ENCODE measurements at places on chromosomes 5 and 9.

- no peak for DNase-seq
These were observed 26.7 kb upstream of the ZNF300 start for GRCh38 chr5:150931368-150931965.

DNA sequence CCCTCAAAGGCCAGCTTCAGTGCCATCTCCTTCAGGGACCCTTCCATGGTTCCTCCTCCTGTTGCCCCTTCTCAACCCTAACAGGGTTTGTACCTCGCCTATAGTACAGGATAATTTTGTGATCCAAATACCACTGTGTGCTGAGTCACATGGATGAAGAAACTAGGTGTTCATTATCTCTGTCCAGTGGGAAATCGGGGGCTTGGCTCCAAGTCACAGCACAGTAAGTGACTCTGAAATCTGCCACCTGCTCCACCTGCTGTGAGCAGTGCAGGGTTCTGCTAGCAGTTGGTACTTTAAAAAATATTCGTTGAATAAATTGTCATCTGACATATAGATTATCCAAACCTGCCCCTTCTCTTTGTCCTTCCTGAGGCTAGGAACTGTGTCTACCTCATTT lies 123.2 kb upstream of the OTULINL start:
- no peak for DNase-seq

DNA sequence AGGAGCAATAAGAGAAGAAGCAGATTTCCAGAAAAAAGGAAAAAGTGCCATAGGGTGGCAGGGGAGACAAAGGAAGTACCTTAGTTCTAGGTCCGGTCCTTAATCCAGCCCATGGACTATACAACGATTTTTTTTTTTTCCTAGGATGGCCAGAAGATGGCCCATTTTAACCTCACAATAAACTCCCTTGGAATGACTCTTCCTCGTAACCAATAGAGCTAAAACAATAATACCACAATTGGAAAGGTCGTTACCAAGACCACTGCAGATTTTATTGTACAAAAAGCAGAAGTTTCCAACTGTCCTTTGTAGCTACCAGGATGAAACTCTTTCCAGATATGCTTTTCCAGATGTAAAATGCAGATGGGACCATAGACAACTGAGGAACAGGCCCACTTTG lies 34.4 kb upstream of the SSBP2 start:
- DNase-seq, result no peak

- no peak for DNase-seq
These were observed 51.0 kb upstream of the SUSD1 start for GRCh38 chr9:112226091-112226490.

GRCh38 chr5:95365302-95366095 lies 25.7 kb upstream of the FAM81B start:
- no peak for DNase-seq

GRCh38 chr5:81337803-81338202 lies 36.4 kb downstream of the ZCCHC9 start:
- no peak for DNase-seq

DNA sequence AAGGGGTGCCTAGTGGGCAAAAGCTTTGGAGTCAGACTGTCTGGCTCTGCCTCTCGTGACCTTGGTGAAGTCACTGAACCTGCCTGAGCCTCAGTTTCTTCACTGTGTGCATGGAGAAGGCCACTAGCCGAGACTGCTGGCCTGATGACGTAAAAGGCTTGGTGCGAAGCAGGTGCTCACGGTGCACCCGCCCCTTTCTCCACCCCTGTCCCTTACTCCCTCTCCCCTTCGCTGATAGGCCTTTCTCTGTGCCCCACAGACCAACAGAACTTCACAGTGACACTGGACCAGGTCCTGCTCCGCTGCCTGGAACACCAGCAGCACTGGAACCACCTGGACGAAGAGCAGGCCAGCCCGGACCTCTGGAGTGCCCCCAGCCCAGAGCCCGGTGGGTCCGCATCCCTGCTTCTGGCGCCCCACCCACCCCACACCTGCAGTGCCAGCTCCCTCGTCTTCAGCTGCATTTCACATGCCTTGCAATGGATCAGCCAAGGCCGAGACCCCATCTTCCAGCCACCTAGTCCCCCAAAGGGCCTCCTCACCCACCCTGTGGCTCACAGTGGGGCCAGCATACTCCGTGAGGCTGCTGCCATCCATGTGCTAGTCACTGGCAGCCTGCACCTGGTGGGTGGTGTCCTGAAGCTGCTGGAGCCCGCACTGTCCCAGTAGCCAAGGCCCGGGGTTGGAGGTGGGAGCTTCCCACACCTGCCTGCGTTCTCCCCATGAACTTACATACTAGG lies 10.4 kb downstream of the FPGS start:
- DNase-seq, result no peak

DNA sequence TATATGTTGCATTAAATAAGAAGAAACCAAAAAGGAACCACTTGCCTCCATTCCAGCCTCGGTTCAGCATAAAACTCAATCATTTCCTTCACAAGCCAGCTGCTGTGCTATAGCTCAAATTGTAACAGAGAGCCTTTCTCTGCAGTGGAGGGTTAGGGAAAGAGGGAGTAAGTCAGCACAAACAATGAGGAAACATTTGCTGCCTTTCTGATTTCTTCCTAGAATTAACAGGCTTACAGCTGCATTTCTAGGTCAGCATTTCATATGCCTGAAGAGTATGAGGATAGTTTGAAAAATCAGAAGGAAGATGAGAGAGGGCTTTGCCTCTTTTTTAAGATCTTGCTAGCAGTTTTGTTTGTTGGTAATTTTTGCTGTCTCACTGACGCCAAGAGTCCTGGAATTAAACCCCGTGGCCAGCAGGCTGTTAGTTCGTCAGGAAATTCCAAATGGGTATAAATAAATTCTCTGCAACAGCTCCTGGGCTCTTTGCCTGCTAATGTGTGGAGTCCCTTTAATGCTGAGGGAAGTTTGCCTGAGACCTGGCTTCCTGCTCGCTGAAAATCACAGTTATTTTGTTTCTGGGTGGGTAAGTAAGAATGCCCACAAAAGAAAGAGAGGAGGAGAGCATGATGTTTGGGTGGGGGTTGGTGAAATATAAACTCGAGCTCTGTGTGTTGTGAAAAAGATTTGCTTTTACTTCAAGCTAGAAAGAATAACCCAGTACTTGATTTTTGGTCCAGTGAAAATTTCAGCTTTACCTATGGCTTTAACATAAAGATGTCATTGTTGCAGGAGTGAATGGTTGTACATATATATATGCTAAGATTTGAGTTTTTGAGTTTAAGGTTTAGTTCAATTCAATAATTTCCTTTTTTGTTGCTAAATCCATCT lies 148.1 kb upstream of the DMRT1 start:
- DNase-seq, result no peak

DNA sequence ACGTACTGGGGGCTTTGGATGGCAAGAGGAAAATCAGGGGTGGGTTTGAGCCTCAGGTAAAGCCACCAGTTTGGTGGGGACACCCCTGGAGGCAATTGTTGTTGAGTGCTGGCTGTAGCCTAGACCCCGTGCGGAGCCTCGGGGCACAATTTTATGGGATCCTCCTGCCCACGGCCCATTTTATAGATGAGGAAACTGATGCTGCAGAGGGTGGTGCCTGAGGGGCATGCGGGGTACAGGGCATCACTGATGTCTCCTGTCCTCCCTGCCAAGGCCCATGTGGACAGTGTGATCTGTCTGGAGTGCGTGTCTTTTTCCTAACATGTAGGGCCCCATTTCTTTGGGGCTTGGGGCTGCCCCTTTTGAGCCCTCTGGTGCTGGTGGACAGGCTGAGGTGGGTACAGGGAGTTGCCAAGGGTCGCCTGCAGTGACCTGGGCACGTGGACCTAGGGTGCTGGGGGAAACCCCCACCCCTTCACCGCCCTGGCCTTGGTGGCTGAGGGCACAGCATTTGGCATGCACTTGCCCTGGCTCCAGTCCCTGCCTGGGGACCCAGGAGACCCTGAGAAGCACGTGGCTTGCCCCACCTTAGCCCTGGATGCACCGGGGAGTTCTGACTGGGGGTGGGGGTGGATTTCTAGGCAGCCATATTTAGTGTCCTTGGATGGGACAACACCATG lies 22.1 kb downstream of the WNK2 start:
- DNase-seq, result no peak

GRCh38 chr5:129065721-129066120 lies 28.8 kb upstream of the ISOC1 start:
- DNase-seq, result no peak

DNA sequence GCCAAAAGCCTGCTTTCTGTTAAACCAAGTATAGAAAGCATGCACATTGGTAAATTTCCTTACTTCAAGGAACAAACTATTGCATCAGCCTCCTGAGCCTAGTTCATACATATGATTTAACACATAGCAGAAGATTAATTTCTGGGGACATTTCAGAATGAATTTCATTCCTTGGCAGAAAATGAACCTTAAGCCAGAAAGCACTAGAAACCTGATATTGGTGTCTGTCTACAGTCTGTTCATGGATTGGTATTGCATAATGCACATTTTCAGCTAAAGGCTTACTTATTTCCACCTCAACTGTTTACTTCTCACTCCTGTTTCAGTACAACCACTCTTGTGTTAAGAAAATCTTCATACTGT lies 1471.8 kb upstream of the NUDT12 start:
- no peak for DNase-seq

GRCh38 chr5:173165177-173166016 lies 21.1 kb downstream of the BNIP1 start:
- DNase-seq, result no peak

GRCh38 chr9:136086951-136087740 lies 7.9 kb downstream of the NACC2 start:
- DNase-seq, result no peak

GRCh38 chr9:37949576-37949975 lies 45.6 kb upstream of the SLC25A51 start:
- no peak for DNase-seq

- no peak for DNase-seq
These were observed 236.2 kb downstream of the NNT start for GRCh38 chr5:43839218-43839617.

- DNase-seq, result no peak
These were observed 13.4 kb downstream of the VDAC1 start for GRCh38 chr5:133991171-133991910.
